Activated CD4-positive, alpha-beta memory T cell treated with anti-CD3 and anti-CD28 coated beads, Interleukin-2, amount 10 ng/mL, durations not matched to agents 7 days and 5 days (primary cell): ENCODE measurements at places on chromosomes 4 and X. TPM values are rescaled to one million over a fixed set of nuclear protein-coding genes. Genes with fewer than 3 reads are reported as not detected.

DNA sequence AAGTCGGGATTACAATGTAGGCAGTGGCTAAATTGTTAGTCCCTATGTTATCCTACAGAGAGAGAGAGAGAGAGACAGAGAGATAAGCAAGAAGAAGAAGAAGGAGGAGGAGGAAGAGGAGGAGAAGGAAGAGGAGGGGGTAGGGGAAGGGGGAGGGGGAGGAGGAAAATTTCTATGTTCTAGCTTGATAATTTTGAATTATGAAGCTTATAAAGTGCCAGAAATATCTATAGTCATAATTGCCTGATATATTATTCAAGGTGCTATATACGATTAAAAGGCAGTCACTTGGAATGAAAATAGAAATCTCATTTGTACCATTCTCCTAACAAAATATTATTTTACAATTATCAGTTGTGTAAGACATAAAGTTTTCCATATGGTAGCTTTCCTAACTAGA, 122.4 kb upstream of the PRR32 start:
- no peak for DNase-seq

GRCh38 chrX:149495573-149496071, 9.5 kb downstream of the IDS start:
- no peak for DNase-seq

GRCh38 chrX:17374619-17375366, at the start of gene NHS:
Gene NHS, plus strand, starts transcription at chrX:17375200. Its CDS starts 558 bp downstream, at chrX:17375758.
- no peak for DNase-seq

- no peak for DNase-seq
Observed at GRCh38 chr4:148795156-148795864, 353.1 kb upstream of the NR3C2 start.

The SYTL4 gene
- total RNA-seq, result not detected

DNA sequence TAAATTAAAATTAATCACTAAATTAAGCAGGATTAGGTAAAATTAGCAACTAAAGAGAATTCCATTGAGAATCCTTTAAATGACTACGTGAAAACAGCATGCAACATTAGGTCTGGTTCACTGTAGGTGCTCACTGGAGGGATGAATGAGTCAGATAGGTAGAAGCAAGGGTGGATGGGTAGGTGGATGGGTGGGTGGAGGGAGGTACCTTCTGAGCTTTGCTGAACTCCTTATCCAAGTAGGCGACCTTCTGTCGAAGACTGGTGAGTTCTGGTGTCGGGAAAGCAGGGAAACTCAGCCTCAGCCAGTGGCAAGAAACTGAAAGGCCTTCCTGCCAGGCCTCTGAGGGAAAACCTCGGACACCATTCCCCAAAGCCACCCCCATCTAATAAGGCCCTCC, 3.0 kb downstream of the GRIPAP1 start:
- no peak for DNase-seq

The GAB3 gene
- total RNA-seq, result 12.0 TPM

GRCh38 chrX:105260291-105261043, 40.0 kb upstream of the TEX13A start:
- no peak for DNase-seq

GRCh38 chr4:113539408-113539807, 222.1 kb downstream of the CAMK2D start:
- DNase-seq, result no peak

The KLHL5 gene
- total RNA-seq, result 36.7 TPM

- no peak for DNase-seq
Observed at GRCh38 chr4:178917756-178918155, 1475.5 kb upstream of the AGA start.
